ENCODE measurements at places on chromosomes 2 and 18.

- peaks cover 31% of the 10 kb centered on the region for H3K4me1 ChIP-seq
- DNase-seq: no peak
- H3K4me3 ChIP-seq: no peak overlapping the region
Observed at GRCh38 chr2:234978466-234979203, 26.8 kb downstream of the SH3BP4 start.

DNA sequence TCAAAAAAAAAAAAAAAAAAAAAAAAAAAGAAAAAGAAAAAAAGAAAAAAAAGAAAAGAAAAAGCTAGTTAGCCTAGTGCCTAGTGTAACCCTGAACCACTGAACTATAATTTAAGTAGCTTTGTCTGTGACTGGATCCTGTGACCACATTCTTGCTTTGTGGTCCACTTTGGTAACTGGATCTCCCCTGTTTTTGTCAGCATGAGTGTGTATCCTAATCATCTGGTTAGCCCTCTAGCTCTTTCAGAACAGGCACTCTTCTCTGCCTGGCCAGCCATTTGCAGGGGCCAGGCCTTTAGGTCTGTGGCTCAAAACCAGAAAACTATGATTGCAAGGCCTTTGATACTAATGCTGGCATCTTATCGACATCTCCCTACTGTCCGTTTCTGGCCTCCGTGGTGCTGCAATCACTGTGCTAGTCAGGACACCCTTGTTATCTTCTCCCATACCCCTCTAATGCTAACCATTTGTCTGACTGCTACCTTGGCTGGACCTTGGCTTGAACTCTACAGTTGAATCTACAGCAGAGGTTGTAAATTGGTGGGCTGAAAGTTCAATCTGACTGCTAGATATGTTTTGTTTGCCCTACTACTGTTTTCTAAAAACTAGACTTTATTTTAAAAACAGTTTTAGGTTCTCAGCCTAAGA, 40.5 kb downstream of the RBKS start:
- H3K4me1 ChIP-seq: no peaks in the 10 kb centered on the region
- no peak for DNase-seq
- no peaks in the 10 kb centered on the region for H3K36me3 ChIP-seq
- H3K4me3 ChIP-seq: no peak overlapping the region
- no peak overlapping the region for H3K27ac ChIP-seq
- no peaks in the 10 kb centered on the region for H3K27me3 ChIP-seq

GRCh38 chr18:46268671-46269070, 164.5 kb downstream of the HAUS1 start:
- no peak overlapping the region for H3K4me3 ChIP-seq
- H3K27ac ChIP-seq: no peak overlapping the region
- H3K4me1 ChIP-seq: no peaks in the 10 kb centered on the region
- H3K27me3 ChIP-seq: no peaks in the 10 kb centered on the region
- no peak for DNase-seq
- peaks cover 5% of the 10 kb centered on the region for H3K36me3 ChIP-seq

- H3K27ac ChIP-seq: no peak overlapping the region
- H3K4me3 ChIP-seq: no peak overlapping the region
- H3K27me3 ChIP-seq: no peaks in the 10 kb centered on the region
Observed at GRCh38 chr2:46117379-46117778, 179.8 kb upstream of the EPAS1 start.

- peaks cover 41% of the 10 kb centered on the region for H3K36me3 ChIP-seq
- no peak overlapping the region for H3K27ac ChIP-seq
- no peak for DNase-seq
- H3K4me1 ChIP-seq: peaks cover 24% of the 10 kb centered on the region
Observed at GRCh38 chr2:216110620-216111019, 1.5 kb downstream of the XRCC5 start.

GRCh38 chr2:128486640-128487375, 168.1 kb upstream of the HS6ST1 start:
- no peak overlapping the region for H3K4me3 ChIP-seq
- no peaks in the 10 kb centered on the region for H3K4me1 ChIP-seq
- H3K27me3 ChIP-seq: no peaks in the 10 kb centered on the region
- H3K27ac ChIP-seq: no peak overlapping the region

- H3K27ac ChIP-seq: no peak overlapping the region
- DNase-seq: no peak
- no peak overlapping the region for H3K4me3 ChIP-seq
Observed at GRCh38 chr2:150011161-150011730, 423.7 kb upstream of the MMADHC start.

GRCh38 chr2:113920996-113921395, 31.1 kb downstream of the ACTR3 start:
- no peaks in the 10 kb centered on the region for H3K4me1 ChIP-seq
- H3K36me3 ChIP-seq: peaks cover 3% of the 10 kb centered on the region
- no peak overlapping the region for H3K4me3 ChIP-seq
- no peak overlapping the region for H3K27ac ChIP-seq
- DNase-seq: no peak
